Daoy (cell line): ENCODE measurements at places on chromosomes 4 and X.

DNA sequence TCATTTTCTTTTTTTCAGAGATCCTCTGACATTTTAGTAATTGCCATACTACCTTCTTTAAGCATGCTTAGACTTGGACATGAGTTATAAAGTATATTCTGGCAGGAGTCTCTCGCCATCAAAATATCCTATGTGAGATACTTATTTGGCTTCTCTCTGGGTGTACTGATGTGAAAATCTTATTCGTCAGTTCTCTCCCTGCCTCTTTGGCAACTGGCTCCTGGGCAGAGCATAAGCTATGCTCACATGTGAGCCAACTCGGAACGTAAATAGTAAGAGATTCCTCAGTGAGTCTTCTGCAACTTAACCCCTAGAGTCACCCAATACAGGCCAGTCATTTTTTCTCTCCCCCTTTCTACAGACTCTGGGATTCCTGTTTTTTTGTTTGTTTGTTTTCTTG, 91.6 kb downstream of the MAGEB17 start:
- no peak for DNase-seq

GRCh38 chr4:25535701-25536473, 119.8 kb upstream of the SLC34A2 start:
- DNase-seq, result no peak

- peak; percentile 64 for DNase-seq
Measured at GRCh38 chr4:187995322-187996207, at the start of gene ZFP42. Gene ZFP42 (plus strand): TSS chr4:187995771. CDS start chr4:188002808, 7,037 bp downstream.

DNA sequence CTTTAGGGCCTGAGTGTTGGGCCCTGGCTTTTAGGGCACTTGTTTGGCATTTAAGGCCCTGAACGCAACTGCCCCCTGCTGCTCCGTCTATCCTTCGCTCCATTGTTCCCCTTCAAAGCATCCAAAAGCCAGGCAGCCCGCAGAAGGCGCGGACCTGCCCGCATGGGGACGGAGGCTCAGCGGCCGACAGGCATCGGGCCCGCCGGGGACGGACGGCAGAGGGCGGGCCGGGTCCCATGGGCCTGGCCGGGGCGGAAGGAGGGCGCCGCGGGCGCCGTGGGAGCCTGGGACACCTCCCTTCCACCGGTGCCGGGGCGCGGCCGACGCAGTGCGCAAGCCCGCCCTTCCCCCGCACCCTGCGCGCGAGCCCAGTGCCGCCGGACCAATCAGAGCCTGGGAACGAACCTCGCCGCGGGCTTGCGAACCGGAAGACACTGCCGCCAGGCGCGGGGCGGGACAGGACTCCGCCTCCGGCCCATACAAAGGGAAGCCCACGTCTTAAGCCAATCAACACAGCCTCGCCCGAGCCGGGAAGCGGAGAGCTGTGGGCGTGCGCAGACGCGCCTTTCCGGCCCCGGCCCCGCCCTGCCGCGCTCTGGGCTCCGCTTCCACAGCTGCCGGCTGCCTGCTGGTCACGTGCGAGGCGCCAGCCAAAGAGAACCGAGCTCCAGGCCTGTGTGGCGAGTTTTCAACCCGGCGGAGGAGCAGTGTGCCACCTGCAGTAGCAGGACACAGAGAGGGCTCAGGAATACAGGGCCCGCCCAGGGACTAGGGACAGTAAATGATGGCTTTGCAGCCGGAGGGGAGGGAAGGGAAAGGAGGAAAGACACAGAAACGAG, 2.1 kb upstream of the ARHGAP4 start:
- DNase-seq, result peak; percentile 97

DNA sequence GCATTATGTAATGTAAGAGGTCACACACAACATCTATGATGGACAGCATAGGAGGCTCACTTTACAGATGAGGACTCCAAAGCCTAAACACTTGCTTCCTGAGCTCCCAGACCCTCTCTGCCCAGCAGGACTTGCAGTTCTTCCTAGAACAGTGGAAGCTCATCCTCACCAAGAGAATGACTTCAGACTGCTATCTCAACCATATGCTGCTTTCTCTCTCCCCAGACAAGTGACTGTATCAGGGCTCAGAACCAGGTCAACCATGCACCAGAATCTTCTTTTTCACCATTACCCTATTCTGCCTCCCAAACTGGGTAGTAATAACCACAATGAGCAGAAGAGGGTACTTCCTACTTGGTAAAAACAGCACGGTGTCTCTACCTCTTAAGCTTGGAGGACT, 12.2 kb downstream of the RNF150 start:
- DNase-seq, result no peak

GRCh38 chr4:120052856-120053255, 13.8 kb downstream of the MAD2L1 start:
- peak; percentile 88 for DNase-seq

GRCh38 chr4:83212041-83212851, 72.4 kb downstream of the COQ2 start:
- no peak for DNase-seq

DNA sequence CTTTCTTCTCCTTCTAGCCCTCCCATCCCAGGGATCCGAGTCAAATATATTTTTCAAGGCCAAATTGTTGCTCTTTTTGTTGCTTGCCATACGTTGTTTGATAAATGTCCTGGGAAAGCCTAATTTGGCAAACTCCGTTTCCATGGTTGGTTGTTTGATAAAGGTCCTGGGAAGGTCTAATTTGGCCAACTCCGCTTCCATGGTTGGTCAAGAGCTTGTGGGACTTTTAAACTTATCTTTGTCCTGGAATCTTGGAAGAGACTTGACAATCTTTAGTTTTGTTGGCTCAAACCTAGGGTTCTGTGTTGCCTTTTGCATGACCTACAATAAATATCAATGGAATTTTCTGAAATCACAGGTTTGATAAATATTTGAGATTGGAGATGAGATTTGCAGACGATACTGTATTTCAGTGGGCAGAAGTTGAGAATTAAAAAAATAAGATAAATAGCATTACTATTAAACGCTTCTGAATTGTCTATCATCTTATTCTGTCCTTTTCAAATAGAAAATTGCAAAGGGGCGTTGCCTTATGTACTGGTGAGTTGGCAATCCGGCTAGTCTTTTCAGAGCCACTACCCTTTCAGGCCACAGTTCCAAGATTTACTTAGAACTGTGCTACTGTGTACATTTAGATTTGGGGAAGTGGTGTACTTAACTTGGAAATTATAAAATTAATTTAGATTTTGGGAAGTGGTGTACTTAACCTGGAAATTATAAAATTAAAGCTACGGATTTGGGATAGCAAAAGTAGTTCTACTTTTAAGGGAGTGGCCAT, 804 bp downstream of the OSTC start:
- peak; percentile 9 for DNase-seq
